ENCODE measurements at places on chromosomes 7 and 10.

DNA sequence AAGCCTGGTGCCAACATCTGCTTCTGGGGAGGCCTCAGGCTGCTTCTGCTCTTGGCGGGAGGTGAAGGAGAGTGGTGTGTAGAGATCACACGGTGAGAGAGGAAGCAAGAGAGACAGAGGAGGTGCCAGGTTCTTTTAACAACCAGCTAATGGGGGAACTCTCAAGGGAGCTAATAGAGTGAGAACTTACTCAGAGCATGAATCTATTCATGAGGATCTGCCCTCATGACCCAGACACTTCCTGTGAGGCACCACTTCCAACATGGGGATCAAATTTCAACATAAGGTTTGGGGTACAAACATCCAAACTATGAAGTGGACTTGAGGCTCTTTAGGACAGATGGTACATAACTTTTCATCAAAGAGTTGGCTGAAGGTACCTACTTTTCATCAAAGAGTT is 5.1 kb upstream of the ZNF32 start:
- DNase-seq = no peak

- no peak for DNase-seq
Measured at GRCh38 chr7:92058040-92058439, 76.2 kb downstream of the CYP51A1 start.

DNA sequence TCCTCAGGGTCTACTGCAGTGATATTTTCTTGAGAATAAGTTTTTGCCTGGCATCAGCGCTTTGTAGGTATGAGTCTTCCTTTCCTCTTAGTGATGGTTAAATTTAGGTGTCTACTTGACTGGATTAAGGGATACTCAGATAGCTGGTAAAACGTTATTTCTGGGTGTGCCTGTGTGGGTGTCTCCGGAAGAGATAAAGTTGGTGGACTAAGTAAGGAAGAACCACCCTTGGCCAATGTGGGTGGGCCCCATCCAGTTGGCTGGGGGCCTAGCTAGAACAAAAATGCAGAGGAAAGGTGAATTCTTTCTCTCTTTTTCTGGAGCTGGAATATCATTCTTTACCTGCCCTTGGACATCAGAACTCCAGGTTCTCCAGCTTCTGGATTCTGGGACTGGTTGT is 138.8 kb downstream of the ADCYAP1R1 start:
- no peak for DNase-seq

DNA sequence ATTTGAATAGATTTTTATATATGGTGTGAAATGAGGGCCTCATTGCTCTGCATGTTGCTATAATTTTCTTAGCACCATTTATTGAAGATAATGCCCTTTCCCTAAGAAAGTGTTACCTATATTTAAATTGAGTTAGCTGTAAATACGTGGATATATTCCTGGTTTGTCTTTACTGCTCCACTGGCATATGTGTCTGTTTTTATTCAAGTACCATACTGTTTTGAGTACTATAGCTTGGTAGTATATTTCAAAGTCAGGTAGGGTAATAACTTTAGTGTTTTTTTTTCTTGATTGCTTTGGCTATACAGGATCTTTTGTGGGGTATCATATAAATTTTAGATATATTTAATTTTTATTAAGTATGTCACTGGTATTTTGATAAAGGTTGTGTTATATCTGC is 31.4 kb downstream of the ZNF273 start:
- DNase-seq = no peak

All from stimulated activated CD8-positive, alpha-beta memory T cell treated with anti-CD3 and anti-CD28 coated beads, Interleukin-15, amount 100 ng/mL, for 48 hours (primary cell).